ENCODE measurements at places on chromosomes 5 and 9. TPM values are rescaled to one million over a fixed set of nuclear protein-coding genes. Genes with fewer than 3 reads are reported as not detected.

Gene IL13
- total RNA-seq: not detected

Gene FAM221B
- not detected for total RNA-seq

Gene CXCL14
- total RNA-seq: 0.26 TPM

Gene CCNI2
- total RNA-seq: not detected

Gene PKD2L2
- total RNA-seq: not detected

Gene ARL14EPL
- not detected for total RNA-seq

Gene SLC25A51
- 99.2 TPM for total RNA-seq

Gene INSYN2B
- total RNA-seq: not detected

Gene DPYSL3
- total RNA-seq: 3.7 TPM

Gene CAMK2A
- total RNA-seq: not detected

Gene SYNPO
- total RNA-seq: 1.3 TPM

Gene HAVCR1
- not detected for total RNA-seq

Gene PCDHA13
- 0.26 TPM for total RNA-seq

Gene LTC4S
- total RNA-seq: 0.38 TPM

Gene ACOT12
- total RNA-seq: not detected

Gene TMOD1
- total RNA-seq: not detected

Gene STOML2
- 248 TPM for total RNA-seq

Gene NXNL2
- 0.26 TPM for total RNA-seq

Gene GRXCR2
- not detected for total RNA-seq

Gene TUSC1
- 20.5 TPM for total RNA-seq

Gene SEMA6A
- 0.53 TPM for total RNA-seq

Gene FRMPD1
- under 0.01 TPM for total RNA-seq

Gene ANKRD18A
- total RNA-seq: 1.6 TPM

Gene SPATA6L
- 2.6 TPM for total RNA-seq

Gene CDX1
- total RNA-seq: not detected

Gene TAF1L
- total RNA-seq: under 0.01 TPM

Gene RASGRF2
- total RNA-seq: 0.26 TPM

Gene PLCXD3
- not detected for total RNA-seq

Gene CCDC180
- total RNA-seq: 0.13 TPM

Gene FAM78A
- under 0.01 TPM for total RNA-seq

Gene POLK
- total RNA-seq: 22.4 TPM
